ENCODE measurements at places on chromosomes 7 and 10.
A peak's percentile ranks its signal among the peaks of the same experiment; 100 is the strongest.

DNA sequence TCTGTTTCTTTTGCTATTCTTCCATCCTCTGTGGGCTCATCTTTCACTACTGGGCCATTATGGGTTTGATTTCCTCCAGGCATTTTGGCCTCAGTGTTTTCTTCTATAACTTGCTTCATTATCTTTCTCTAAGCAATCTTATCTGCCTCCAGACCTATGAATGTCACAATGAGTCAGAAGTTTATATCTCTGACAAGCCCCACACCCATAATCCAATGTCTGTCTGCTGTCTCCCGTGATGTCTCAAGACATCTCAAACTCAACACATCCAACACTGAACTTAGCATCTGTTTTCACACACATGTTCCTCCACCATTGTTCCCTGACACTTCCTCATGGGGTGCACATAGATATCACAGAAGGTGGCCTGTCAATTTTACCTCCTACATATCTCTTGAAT lies 46.7 kb upstream of the RHOBTB1 start:
- no peak for DNase-seq

GRCh38 chr10:116627386-116627933 lies 6.7 kb downstream of the PNLIPRP2 start:
- no peak for DNase-seq

- no peak for DNase-seq
Observed at GRCh38 chr10:62239994-62240393, 28.6 kb downstream of the RTKN2 start.

- DNase-seq, result no peak
Observed at GRCh38 chr10:3791974-3792633, 7.1 kb upstream of the KLF6 start.

- DNase-seq, result no peak
Observed at GRCh38 chr7:16586081-16586874, 59.3 kb downstream of the ANKMY2 start.

DNA sequence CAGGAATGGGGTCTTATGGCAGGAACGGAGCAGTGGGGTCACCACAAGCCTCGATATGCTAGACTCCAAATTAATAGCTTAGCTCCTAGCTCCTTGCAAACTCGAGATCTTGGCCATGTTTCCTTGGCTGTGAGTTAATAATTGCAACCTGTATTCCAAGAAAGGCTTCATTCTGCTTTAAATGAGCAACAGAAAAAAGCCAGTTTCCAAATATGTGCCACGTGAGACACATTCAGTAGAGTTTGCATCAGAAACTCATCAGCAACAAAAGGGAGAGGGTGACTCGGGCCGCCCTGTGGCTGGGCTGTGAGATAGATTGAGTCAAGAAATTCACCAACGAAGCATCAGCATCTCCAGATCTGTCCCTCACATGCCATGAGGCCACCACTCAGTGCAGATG lies 112.0 kb downstream of the NPTX2 start:
- no peak for DNase-seq

- no peak for DNase-seq
Observed at GRCh38 chr10:112658900-112659638, 212.1 kb downstream of the VTI1A start.

GRCh38 chr10:98405422-98405821 lies 9.6 kb downstream of the PYROXD2 start:
- no peak for DNase-seq

DNA sequence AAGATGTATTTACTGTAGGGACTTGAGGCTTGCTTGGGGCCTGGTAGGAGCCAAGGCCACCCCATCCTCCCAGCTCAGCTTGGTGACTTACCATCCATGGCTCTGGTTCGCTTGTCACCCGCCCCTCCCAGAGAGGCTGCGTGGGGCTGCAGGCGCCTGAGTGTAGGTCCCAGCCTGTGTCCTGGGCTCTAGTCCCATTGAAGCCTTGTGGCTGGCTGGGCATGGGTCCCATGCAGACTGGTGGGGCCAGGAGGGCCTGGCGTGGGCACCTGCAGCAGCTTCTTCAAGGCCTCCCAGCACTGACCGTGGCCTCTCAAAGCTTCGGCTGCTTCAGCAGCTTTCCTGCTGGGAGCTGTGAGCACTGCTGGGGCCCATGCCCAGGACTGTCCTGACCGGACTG lies 118.1 kb downstream of the INPP5A start:
- no peak for DNase-seq

DNA sequence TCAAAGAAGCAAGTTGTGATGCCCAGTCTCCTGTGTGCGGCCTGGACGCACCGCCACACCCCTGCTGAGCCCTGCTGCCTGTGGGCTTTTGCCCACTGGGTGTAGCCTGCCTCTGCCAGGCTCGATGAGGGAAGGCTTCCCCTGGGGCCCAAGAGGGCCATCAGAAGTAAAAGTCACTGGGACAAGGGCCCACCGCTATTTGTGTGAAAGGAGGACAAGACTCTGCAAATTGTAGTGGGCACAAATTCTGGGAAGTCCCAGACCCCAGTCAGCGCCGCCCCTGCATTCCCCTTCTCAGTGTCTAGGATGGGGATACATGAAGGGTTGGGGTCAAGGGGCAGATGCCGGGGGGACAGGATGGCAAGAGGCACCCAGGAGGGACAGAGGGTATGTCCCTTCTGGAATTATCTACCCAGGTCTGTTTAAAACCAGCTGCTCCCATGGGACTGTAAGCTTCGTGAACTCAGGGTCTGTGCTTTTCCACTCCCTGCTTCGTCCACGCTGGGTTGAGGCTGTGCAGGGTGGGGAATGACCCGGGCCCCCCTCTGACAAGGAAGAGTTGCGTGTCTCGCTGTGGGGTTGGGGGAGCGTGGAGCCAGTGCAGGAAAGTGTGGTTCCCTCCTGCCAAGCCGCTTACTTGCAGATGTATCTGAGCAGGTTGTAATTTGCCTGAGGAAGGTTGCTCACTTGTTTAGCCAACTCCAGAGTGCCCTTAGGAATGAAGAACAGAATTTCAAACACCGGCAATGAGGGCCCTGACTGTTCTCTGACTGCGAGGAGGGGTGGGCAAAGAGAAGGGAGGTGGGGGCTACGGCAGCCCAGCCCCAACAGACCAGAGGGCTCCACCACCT lies 147.2 kb downstream of the MAPK8 start:
- DNase-seq, result no peak

DNA sequence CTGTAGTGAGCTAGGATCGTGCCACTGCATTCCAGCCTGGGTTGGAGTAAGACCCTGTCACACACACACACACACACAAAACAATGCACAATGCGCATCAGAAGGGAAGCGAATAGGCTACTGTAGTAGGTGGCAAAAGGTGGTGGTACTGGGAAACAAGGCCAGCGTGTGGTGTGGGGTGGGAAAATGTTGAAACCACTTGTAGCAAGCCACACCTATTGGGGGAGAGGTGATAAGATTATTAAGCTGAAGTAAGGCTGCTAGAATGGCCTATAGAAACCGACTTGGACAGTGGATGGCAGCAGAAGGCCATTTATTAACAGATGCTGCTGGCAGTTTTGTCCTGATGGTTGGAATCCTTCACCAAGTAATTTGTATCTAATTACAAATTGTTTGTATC lies 7.2 kb upstream of the CHCHD1 start:
- DNase-seq, result no peak

DNA sequence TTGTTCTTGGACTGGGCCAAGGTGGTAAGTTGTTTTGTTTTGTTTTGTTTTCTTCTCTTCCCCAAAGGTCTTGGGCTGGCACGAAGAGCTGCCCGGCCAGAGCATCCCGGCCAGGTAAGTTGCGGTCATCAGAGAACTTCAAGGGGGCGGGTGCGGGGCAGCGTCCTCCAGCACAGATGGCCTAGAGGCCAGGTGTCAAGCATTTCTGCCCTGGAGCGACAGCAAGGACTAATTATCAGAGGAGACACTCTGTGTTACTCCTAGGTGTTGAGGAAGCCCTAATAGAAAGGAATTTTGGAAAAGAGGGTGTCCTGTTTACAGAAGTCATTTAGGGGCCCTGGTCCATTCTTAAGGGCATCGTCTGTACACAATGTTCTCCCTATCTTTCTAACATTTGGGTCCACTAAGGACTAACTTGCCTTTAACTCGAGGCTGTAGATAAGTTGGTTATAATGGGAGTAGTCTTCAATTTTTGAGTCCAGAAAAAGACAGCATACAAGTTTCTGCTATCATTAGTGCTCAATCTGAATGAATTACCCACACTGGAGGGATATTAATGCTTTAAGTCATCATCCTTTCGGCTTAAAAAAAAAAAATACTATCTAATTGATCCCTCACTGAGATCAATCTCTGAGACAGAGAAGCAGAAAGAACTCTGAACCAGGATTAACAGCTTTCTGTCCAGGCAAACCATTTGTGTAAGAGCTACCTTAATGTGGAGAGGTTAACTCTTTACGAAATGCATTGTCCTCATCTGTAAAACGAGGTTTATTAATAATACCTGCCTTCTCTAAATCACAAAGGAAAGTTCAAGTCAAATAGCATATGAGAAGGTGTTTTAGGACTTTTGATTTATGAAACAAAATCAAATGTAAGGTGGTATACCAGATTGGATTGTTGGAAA lies 1.5 kb downstream of the ITGB8 start:
- DNase-seq, result no peak

- DNase-seq, result peak; percentile 7
Observed at GRCh38 chr7:87628780-87629569, 777 bp downstream of the RUNDC3B start.

- no peak for DNase-seq
Observed at GRCh38 chr7:96299496-96299895, 22.4 kb downstream of the SLC25A13 start.

DNA sequence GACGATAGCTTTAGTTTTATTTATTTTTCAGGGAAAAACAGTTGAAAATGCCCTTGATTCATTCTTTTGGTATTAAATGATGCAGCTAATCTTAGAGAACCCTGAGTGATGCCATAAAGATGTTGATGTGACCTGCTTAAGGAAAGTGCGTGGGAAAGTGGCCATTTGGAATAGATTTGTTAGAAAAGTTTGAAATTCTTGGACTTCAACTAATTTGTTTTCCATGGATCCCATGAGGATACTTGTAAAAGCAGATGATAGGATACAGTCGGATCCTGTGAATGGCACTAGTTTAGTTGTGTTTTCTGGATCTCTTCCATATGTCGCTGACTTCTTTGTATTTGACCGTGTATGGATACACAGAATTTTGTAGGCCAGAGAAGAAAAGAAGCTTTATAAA lies 69.0 kb downstream of the SEPTIN7 start:
- no peak for DNase-seq

- DNase-seq, result no peak
Observed at GRCh38 chr10:79393221-79393923, 46.1 kb downstream of the PPIF start.

DNA sequence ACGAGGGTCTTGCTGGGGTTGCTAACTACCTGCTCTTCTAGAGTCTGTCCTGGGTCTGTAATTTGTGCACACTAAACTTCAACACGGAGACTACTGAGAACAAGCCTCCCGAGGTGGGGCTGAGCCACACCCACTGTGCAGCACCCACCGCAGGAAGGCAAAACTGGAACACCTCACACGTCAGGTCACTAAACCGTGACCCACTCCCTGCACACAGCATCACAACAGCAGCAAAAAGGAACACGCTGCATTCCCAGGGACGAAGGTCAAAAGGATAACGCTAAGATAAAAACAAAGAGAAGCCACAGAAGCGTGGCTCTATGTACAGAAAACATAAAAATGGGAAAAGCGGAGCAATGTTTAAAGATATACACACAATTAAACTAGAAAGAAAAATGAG lies 170.1 kb downstream of the MAD1L1 start:
- DNase-seq, result no peak

GRCh38 chr10:86651631-86652331 lies 2.6 kb upstream of the OPN4 start:
- DNase-seq, result no peak

DNA sequence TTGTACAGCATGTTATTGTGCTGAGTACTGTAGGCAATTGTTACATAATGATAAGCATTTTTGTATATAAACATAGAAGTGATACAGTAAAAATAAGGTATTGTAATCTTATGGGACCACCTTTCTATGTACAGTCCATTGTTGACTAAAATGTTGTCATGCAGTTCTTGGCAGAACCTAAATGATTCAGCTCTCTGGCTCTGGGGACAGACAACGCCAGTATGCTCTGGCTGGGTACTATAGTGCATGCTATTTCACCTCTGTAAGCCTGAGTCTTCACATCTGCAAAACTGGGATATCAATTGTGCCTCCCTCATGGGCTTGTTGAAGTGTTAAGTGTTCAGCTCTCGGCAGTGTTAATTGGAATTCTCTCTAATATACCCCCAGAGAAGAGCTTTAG lies 674.3 kb downstream of the INHBA start:
- no peak for DNase-seq

GRCh38 chr10:43861966-43862751 lies 213.5 kb upstream of the ZNF32 start:
- DNase-seq, result no peak

GRCh38 chr7:158276414-158277218 lies 311.0 kb downstream of the PTPRN2 start:
- no peak for DNase-seq

DNA sequence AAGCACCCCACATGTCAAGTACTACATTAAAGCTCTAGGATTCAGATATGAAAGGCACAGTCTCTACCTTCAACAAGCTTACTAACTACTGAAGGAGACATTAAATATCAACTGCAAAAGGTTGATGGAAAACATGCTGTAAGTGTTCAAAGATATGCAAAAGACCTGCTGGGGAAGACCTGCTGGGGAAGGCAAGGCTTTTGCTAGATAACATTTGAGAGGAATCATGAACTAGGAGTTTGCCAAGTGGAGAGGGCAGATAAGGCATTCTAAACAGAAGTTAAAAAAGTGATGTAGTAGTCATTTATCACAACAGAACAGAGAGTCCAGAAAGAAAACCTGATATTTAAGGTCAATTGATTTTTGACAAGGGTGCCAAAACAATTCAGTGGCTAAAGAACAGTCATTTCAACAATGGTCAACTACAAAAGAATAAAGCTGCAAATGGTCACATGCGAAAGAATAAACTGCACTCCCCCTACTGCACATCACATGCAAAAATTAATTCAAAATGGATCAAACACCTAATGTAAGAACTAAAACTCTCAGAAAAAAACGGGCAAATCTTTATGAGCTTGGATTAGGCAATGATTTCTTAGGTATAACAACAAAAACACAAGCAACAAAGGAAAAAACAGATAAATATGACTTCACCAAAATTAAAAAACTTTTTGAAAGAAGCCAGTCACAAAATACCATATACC lies 23.0 kb upstream of the MSS51 start:
- DNase-seq, result no peak

- no peak for DNase-seq
Observed at GRCh38 chr10:97388152-97388551, 13.0 kb downstream of the RRP12 start.

DNA sequence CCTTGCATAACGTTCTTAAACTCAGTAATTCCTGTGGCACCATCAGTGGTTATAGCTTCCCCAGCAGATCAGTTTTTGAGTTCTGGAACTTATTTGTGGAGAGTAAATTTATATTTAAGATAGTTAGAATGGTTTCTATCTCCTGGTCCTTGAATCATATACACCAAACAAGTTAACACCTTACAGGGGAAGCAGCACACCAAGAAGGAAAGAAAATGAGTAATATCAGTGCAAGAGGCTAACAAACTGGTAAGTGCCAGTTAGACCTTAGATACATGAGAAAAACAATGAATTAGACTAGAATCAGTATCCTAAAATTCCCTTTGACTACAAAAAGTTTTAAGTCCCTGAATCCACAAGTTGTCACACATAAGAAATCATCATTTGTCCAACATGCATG lies 54.2 kb downstream of the ABI1 start:
- no peak for DNase-seq

Data from activated CD4-positive, alpha-beta T cell treated with anti-CD3 and anti-CD28 coated beads, Interleukin-2, amount 50 U/mL, for 4 hours (primary cell).